NCI-H1436 treated with DMSO at 0.1 percent for 48 hours (cell line): ENCODE measurements at places on chromosomes 2 and 18.

DNA sequence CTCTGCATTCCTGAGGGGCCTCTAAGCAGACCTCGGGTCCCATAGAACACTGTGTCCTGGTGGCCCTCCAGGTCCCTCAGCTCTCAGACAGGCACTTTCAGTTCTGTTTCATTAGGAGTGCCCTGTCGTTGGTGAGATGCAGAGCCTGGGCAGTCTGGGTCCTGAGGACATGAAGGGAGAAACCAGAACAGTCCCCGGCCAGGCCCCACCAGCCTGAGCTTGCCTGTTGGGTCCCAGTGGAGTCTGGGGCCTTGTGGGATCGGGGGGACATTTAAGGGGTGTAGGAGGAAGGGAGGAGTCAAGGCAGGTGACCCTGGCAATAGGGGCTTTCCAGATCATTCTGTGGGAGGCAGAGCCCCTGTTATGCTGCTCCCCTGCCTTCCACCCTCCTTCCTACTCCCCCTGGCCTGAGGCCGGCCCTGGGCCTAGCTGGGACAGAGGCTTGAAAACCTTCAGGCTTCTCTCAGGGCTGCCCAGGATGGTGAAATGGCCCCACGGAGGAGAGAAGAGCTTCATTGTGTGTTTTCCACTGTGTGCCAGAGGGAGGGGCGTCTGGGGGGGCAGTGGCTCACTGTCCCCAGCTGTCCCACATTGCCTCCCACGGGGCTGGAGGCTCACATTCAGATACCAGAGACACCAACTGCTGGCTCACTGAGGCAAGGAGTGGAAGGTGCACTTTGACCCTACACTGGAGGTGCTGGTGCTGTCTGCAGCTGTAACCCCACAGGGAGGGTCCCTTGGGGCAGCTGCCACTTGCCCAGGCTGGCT, 26.6 kb upstream of the CATIP start:
- no peak for DNase-seq

DNA sequence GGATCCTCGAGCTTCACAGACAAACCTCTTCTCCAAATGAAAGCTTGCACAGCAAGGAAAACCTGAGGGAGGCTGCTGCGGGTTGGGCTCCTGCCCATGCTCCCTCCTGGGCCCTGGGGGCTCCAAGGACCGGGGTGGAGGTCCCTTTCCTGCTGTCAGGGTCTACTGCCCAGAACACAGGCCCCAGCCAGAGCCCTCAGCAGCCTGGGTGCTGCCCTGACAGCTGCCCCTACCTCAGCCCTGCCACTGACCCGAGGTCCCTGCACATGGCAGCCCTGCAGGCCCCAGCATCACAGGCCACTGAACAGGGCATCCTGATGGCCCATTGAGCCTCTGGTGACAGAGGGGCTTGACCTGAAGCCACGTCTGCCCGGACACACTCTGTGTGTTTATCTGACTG, 41.0 kb downstream of the CROCC2 start:
- no peak for DNase-seq

DNA sequence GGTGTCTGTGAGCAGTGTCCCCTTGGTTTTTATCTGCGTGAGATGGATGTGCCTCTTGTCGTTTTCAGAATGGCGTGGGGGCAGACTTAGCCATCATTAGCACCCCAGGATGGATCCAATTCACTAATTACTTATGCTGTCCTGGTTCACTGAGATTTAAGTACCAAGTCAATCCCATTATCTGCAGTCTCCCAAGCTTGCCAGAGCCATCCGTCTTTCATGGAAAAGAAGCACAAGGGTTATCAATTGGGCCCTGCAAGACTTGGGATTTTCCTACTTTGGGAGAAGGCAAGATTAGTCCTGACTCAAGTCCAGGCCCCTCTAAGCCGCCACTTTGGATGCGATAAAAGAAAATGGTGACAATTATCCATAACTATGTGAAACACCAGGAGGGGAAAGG, 404.0 kb downstream of the TMEM182 start:
- no peak for DNase-seq

- peak; percentile 32 for DNase-seq
Observed at GRCh38 chr2:58479535-58480140, 238.5 kb upstream of the FANCL start.

DNA sequence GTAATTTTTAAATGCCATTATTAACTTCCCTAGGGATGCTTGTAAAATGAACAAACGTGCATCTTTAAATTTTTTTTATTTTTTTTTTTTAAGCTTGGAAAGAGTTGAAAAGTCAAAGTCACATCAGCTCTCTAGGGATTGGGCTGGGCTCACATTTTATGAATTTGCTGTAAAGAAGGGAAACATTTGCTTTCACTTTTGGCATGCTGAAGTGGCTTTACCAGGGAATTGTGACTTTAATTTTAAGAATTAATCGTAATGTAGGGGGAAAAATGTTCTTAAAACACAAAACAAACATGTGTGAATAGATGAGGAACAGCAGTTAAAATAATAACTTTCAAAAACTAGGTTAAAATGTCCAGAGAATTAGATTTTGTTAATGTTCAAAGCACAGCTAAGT, 123.0 kb downstream of the AGAP1 start:
- DNase-seq, result no peak

GRCh38 chr2:96739076-96739632, 710 bp downstream of the LMAN2L start:
- no peak for DNase-seq

DNA sequence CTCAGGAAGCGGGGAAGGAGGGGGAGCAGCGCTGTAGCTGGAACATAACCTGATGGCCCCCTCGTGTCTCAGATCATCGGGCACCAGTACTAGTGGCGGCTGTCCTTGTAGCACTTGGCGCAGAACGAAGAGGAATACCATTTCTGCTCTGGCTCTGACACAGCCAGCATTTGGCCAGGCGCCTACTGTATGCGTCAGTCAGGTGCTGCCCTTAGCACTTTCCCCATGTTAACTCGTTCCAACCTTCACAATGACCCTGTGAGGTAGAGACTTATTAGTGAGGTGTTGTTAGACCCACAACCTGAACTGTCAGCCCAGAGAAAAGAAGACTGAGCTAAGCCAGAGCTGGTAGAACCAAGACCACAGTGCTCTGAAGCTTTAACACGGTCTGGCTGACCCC, 47.7 kb upstream of the EML6 start:
- DNase-seq, result no peak

GRCh38 chr2:47309952-47310800, 92.8 kb upstream of the MSH2 start:
- no peak for DNase-seq

GRCh38 chr2:118847762-118848172, 319 bp upstream of the EN1 start:
- no peak for DNase-seq
